Esophagus squamous epithelium (tissue), 5 donors: ENCODE measurements at places on chromosomes 11 and 22.

DNA sequence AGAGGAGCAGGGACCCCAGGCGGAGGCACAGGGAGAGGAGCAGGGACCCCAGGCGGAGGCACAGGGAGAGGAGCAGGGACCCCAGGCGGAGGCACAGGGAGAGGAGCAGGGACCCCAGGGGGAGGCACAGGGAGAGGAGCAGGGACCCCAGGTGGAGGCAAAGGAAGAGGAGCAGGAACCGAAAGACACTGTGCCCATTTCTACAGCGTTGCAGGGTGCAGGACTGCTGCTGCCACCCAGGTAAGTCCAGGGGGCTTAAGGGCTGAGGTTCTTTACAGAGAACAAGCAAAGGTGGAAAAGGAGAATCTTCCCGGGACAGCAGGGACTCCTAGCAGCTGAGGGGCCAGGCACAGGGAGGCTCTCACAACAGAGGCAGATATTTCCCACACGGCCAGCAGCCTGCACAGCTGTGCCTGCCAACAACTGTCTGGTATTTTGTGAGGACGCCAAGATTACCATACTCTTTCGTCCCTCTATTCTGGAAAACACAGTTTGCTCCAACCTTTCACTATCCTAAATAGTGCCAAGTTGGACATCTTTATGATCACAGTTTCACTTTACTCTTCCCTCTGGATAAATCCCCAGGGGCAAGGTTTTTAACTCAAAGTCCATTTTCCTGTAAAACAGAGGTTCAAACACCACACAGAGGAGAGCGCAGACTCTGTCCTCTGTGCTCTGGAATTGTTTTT is 39.4 kb downstream of the SHANK2 start:
- no peak for DNase-seq

DNA sequence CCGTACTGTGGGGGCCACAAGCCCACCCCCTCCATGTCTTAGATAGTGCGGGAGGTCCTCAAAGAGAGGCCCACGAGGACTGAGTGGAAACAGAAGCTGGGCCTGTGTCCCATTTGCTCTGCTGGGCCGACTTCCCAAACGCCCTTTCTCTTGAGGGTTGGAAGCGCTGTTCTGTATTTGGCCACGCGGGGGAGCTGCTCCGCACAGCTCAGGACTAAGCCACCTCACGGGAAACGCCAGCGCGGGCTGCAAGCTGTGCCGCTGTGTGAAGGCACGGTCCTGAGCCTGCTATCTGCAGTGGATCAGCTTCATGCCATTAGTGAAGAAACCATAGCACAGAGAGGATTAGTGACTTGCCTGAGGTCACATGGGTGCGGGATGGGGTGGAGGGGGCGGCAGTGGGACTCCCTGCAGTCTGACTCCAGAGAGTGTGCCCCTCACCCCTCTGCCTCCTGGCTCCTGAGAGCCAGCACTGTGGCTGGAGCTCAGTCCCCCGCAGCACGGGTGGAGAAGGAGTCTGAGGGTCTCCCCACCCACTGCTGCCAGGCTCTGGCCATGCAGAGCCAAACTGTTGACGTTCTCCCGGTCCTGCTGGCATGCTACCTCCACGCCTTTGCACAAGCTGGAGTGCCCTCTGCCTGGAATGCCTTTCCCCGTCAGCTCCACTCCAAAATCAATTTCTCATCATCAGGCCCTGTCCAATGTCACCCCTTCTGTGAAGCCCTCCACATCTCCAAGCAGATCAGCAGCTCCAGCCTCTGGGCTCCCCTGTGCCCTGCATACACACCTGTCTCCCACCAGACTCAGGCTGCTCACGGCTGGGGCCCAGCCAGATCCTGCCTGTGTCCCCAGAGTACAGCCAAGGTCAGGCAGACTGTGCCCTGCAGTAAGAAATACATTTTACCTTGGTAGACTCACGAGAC is 51.5 kb upstream of the LRRC32 start:
- no peak for DNase-seq

- no peak for DNase-seq
Measured at GRCh38 chr11:22415476-22415875, 77.3 kb downstream of the SLC17A6 start.

DNA sequence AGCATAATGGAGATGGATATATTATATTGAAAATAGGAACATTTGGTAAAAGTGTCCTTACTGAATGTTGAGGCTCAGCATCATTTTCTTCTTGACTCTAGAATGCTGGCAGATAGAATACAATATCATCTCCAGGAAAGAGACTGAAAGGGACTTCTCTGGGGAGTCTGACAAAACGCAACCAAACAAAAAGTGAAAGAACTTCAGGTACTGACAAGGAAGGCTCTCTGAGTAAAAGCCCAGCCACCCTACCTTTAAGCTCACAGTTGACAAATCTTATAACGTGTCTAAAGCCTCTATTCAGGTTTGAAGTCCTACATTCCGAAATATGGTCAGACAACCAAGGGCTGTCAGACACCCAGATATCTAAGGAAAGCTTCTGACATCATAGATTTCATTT is 590.8 kb downstream of the SOX6 start:
- DNase-seq: no peak

- DNase-seq: no peak
Measured at GRCh38 chr11:37957717-37958116, 1359.7 kb upstream of the RAG2 start.

DNA sequence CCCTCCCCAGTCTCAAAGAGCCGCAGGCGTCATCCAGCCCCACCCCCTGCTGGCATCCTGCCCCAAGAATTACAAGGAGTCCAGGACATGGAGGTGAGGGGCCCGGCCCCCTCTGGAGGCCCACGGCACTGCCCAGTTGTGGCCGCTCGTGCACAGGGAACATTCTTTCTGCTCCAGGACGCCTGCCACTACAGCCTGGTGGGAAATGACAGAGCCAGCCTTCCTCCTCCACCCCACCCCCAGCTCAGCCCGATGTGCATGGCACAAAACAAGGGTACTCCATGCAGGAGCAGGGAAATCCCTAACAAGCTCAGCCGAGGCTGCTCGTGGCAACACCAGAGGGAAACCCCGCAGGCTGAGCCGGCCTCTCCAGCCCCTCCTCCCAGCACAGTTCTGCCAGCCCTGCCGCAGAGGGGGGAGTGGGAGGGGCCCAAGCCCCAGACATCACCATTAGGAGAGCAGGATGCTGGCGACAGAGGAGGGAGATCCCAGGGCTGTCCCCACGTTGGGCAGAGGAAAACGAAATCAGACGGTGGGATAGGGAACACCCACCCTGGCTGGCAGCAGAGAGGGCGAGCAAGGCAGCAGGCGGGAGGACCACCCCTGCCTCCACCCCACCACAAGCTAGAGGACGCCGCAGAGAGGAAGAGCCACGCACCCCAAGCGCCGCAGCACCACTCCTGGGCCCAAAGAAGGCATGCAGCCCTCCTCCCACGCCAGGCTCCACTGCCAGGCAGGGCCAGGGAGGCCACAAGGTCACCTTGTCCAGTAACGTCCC is 10.0 kb downstream of the IGSF9B start:
- no peak for DNase-seq

DNA sequence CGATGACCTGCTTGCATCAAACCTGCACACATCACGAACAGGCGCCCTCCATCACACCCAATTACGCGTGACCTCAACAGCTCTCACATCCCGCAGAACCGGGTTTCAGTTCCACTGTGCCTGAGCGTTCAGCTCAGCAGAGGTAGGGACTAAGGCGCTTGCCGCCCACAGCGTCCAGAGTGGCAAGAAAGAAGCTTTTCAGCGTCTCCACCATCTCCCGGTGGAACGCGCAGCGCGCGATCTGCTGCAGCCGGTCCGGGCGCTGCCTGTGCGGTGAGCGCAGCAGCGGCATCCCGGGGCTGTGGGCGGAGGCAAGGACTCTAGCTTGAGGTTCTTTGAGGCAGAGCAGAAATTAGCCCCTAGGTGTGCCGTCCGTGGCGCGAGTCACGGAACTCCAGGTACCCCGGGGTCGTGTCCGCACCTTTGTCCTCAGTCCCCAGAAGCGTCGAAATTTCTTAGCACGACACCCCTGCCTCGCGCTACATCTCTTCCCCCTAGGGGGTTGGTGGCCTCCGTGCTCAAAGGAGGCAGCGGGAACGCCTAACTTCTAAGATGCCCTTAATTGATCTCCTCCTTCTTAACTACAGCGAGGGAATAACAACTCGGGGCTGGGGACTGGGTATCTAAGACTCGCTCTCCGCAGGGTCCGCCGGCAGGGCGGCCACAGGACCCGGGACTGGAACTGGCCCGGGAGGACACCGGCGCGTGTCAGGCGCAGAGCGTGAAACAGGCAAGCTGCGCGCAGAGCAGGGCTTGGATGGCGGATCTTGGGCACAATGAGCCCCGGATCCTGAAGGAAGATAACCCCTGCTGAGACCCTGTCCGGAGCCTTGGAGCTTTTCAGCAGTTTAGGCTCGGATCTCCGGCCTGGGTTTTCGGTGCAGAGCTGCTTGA is 1.7 kb upstream of the CALCA start:
- no peak for DNase-seq

DNA sequence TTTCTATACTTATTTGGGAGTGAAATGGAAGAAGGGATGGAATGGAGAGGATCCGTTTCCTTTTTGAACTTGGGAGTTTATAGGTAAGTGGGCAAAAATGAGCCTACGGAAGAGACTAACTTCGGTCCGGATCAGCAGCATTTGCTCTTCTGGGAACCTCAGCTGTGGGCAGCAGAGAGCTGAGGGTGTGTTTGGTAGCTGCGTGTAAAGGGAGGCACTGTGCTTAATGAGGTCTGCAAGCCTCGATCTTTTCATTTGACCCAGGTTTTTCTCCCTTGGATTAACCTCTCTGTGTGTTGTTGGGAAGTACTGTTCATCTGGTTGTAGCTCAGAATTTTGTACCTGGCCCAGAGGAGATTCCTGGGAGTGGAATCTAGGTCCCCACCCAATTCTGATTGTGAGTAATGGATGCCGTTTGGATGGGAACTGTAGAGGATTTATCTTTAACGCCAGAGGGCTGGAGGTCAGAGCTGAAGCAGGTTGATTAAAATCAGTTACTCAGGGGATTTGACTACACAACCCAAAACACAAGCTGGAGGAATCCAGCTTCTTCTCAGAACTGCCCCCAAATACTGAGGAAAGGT is 201.6 kb upstream of the SORL1-AS1 start:
- DNase-seq: no peak

DNA sequence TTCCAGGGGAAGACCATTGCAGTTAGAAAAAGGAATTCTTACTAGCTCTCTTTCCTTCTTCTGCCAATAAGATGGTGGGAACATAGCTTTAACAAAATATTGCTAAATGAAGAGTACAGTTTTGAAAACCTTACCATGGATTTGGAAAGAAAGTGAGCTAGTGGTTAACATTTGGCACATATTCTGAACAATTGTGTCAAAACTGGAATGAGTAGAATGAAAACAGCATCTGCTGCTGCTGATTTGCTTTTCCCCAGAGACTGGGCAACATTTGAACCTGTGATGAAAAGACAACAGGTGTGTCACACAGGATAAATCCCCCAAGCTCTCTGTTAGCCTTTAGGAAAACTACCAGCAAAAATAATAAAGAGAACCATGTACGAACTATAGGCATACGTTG is 761.4 kb downstream of the KCNA4 start:
- DNase-seq: no peak

GRCh38 chr11:16052750-16053149 is 303.6 kb downstream of the SOX6 start:
- no peak for DNase-seq

- DNase-seq: no peak
Measured at GRCh38 chr11:59114344-59114743, 7.3 kb downstream of the FAM111B start.

- DNase-seq: no peak
Measured at GRCh38 chr11:1549338-1550330, 22.4 kb downstream of the DUSP8 start.

GRCh38 chr11:65791719-65792213 is 4.9 kb downstream of the OVOL1 start:
- no peak for DNase-seq

GRCh38 chr11:104332110-104332509 is 168.2 kb upstream of the PDGFD start:
- no peak for DNase-seq

DNA sequence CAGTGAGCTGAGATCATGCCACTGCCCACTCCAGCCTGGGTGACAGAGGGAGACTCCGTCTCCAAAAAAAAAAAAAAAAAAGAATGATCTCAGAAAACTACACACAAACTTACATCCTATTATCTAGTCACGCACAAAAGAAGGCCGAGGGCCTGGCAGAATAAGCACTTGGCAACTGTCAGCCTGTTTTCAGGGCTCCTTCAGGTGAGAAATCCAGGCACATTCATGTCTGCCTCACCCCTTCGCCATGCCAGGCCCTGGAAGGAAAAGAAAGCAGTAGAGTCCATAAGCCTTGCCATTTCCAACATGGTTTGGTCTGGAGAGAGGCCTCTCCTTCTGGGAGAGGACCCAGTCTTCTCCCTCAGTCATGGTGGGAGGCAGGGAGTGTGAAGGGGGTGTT is 30.9 kb downstream of the C11orf58 start:
- DNase-seq: no peak

GRCh38 chr22:28440592-28441390 is 238.8 kb downstream of the TTC28 start:
- DNase-seq: no peak

GRCh38 chr11:48006301-48006992 is 26.1 kb downstream of the PTPRJ start:
- no peak for DNase-seq

GRCh38 chr11:7314811-7315604 is 63.3 kb downstream of the SYT9 start:
- no peak for DNase-seq

- DNase-seq: no peak
Measured at GRCh38 chr11:102237096-102237735, 80.1 kb upstream of the BIRC3 start.

DNA sequence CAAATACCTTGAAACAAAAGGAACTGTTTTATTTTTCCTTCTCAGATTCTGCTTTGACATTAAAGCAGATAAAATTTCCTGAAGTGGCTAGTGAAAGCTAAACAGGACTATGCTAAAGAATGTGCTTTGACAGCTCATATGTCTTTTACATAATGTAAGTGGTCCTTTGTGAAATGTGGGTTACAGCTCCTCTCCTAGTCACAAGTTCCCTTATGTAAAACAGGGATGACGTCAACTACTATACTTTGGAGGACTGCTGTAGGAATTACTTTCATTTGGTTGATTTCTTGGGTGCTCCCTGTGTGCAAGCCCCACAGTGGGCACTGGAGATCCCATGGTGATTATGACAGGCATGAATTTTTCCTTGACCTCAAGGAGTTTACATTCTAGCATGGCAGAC is 216.6 kb upstream of the NARS2 start:
- no peak for DNase-seq

GRCh38 chr11:61928606-61929005 is 11.2 kb upstream of the RAB3IL1 start:
- DNase-seq: no peak

DNA sequence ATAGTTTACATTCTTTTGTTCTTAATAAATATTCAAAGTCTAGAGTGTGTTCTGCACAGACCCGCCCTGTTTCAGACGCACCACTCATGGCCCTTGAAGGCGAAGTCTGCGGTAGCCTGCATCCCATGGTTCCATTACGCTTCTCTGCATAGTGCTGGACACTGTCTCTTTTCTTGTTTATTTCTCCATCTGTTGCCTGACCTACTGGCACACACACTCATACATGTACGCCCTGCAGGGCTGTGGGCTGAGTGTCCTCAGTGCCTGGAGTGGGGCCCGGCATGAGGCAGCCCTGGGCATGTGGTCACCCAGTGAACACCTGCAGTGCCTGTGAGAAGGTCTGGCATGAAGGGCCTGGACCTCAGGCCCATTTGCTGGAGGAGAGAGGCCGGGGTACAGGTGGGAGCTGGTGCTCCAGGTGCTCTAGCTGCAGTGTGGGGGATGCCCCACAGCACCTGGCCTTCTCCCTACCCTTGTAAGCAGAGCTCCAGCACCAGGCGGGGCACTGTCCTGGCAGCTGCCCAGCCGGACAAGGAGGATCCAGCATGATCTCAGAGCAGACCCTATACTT is 404.1 kb downstream of the TBC1D22A start:
- DNase-seq: no peak
